M059J (cell line): ENCODE measurements at places on chromosomes 6 and 20. TPM values are rescaled to one million over a fixed set of nuclear protein-coding genes. Genes with fewer than 3 reads are reported as not detected.

GRCh38 chr6:75081047-75081446, 124.8 kb downstream of the COL12A1 start:
- DNase-seq, result no peak

TMEM30A gene
- total RNA-seq, result 159 and 198 TPM in 2 replicates

GRCh38 chr6:5521322-5521721, 260.0 kb downstream of the FARS2 start:
- no peak for DNase-seq

DNA sequence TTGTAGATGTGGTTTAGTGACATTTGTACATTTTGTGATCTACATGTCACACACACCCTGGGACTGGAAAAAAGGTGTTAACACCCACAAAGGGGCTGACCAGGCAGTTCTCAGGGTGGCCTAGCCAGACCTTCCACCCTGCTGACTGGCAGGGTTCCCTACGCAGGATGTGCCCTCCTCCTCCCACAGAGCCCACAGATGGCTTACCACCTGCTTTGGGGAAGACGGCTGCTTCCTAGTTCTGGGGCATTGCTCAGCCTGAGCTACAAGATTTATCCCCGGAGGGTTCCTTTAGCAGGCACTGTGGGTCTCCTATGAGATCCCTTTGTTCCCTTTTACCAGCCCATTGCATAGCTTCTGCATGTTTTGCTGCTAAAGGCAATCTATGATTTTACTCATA, 35.1 kb downstream of the SNAP25 start:
- no peak for DNase-seq

GRCh38 chr6:26205625-26206574, 118.7 kb downstream of the HFE start:
- DNase-seq, result peak; percentile 95

DNA sequence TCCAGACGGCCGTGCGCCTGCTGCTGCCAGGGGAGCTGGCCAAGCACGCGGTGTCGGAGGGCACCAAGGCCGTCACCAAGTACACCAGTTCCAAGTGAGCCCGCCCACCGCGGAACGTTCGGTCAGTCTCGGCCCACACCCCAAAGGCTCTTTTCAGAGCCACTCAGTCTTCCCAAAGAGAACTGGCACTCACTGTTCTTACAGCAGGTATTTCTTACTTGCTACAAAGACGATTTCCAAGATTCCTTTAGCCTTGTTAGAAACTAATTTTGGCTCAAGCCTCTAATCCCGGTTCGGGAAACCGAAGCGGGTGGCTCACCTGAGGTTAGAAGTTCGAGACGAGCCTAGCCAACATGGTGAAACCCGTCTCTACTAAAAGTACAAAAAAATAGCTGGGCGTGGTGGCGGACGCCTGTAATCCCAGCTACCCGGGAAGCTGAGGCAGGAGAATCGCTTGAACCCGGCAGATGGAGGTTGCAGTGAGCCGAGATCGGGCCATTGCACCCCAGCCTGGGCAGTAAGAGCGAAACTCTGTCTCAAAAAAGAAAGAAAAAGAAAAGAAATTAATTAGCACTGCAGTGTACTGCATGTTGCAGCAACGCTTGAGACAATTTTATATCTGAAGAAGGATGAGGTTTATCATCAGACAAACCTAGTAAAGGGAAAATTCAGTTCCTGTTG, 73.1 kb downstream of the OR2B2 start:
- peak; percentile 68 for DNase-seq

FRMD1 gene
- total RNA-seq, result not detected in 2 replicates

- DNase-seq, result no peak
These were observed 576.6 kb upstream of the FLRT3 start for GRCh38 chr20:14913896-14914620.

TP53TG5 gene
- not detected in 2 replicates for total RNA-seq

TPD52L2 gene
- 130 and 152 TPM in 2 replicates for total RNA-seq

PRSS35 gene
- total RNA-seq, result 0.25 and 0.49 TPM in 2 replicates

GPLD1 gene
- total RNA-seq, result 0.22 TPM in 1 of 2 replicates, not detected in the other

DNA sequence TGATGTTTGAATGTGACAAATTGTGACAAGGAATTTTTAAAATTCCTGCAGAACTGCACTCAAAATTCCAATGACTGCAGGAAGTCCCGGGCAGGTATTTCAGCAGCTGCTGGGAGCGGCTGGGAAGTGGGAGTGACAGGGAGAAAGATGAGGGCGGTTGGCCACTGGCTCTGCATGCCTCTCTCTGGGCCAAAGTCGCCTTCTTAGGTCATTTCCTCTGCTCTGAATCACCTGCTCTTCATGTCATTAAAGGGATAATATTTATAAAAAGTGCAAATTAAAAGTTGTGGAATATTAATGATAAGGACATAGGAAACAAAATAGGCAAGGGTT, 43.9 kb downstream of the RAMACL start:
- peak; percentile 47 for DNase-seq

DNA sequence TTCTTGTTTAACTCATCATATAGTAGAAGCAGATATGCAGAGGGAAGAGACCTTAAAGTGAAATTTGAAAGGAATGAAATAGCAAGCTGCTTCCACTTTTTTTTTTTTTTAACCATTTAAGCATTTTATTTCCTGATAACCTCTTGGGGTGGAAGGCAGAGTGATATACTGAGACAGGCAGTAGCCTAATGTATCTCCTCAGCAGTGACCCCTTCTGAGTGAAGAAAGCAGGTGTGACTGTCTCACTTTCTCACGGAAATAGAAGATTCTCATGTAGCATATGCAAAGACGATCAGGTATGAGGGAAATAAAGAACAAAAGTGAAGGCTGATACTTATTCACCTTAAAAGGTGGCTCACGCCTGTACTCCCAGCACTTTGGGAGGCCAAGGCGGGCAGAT, 187.1 kb upstream of the STXBP5 start:
- DNase-seq, result no peak

DNA sequence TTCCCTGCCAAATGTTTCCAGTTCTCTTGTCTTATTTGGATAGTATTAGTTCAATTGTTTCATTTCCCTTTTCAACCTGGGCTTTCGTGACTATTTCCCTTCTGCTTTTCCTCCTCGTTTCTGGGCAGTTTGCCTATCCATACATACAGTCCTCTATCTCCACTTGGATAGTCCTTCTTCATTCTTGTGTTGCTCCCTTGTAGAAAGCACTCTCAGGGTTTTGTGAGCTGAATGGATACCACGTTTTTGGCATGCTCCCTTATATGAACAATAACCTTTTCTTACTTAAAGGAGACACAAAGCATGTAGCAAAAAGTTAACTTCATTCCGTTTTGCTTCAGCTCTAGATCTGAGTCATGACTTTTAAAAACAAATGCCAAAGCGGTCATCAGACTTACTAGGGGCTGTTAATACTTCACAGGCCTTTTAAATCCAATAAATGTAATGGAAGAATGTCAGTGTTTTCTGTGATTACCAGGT, 16.6 kb downstream of the CRYBG1 start:
- peak; percentile 64 for DNase-seq

DNA sequence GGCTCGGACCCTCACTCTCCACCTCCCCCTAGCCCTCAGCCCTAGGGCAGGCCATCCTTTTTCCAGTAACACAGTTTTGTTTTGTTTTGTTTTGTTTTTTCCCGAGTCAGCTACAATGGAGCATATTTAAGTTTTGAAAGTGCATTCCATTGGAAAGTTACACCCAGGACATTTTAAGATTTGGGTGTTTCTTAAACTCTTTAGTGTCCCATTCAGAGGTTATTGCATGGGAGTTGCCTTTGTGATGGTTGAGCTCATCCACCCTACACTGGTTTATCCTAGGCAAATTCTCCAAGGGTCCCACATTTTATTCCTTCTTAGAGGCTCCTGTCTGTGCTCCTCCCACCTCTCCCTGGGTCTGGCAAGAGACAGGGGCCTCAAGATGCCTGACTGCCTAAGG, 58.9 kb downstream of the THBS2 start:
- no peak for DNase-seq

SLC4A11 gene
- total RNA-seq, result 0.54 and 1.2 TPM in 2 replicates

DNA sequence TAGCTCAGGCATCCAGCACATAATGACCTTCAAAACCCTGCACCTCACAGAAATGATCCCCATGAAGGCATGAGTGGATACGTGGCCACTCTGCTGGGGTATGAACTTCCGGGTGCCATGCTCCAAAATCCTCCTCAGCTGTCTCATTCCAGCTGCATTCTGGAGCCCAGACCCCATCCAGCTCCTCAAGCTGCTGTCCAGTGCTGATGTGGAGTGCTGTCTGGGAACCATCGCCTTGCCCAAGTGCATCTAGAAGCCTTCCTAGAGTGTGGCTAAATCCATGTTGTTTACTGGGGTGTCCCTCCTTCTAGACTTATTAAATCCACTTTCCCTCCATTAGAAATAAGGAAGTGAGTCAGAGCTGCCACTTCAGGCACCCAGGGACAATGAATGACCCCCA, 130.8 kb upstream of the PTPRT start:
- no peak for DNase-seq

- peak; percentile 4 for DNase-seq
These were observed 42.9 kb downstream of the TMEM244 start for GRCh38 chr6:129818251-129818650.

FOXS1 gene
- 0.12 TPM in 1 of 2 replicates, not detected in the other for total RNA-seq

PBOV1 gene
- total RNA-seq, result not detected in 2 replicates

PLN gene
- 0.05 TPM in 2 replicates for total RNA-seq
